ENCODE measurements at places on chromosomes 2 and 18.

- no peak for DNase-seq
Measured at GRCh38 chr2:145822892-145823534, 1303.1 kb upstream of the ZEB2 start.

DNA sequence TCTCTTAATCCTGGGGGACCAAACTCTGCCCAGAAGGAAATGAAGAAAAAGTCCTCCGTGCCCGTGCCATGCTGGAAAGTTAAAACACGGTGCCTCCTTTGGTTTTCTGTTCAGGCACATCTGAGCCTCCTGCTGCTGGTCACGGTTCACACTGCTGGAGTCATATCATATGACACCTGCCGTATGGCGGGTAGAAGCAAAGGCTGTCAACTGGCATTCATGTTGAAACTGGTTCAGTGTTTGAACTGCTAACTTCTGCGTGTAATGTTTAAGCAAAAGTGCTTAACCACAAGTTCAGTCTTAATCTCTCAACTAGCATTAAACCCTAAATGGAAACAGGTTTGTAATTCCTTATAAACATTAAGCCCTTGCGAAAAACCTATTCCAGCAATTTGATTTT, 3.1 kb downstream of the STK39 start:
- DNase-seq, result no peak

DNA sequence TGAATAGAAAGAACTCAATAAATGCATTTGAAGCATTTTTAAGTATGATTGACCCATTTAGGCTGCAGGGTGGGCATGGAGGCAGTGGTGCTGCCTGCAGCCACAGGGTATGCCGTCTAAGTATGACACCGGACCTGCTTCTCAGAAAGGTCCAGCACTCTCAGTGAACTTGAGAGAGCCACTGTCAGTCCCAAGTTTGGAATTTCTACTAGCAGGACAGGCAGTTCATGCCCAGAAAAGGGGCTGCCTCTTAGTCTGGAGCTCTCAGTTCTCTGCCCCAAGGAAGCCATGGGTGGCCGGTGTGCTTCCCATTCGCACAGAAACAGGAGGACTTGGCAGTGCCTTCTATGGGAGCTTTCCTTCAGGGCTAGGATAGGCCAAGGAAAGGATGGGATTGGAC, 24.0 kb upstream of the MYCN start:
- no peak for DNase-seq

DNA sequence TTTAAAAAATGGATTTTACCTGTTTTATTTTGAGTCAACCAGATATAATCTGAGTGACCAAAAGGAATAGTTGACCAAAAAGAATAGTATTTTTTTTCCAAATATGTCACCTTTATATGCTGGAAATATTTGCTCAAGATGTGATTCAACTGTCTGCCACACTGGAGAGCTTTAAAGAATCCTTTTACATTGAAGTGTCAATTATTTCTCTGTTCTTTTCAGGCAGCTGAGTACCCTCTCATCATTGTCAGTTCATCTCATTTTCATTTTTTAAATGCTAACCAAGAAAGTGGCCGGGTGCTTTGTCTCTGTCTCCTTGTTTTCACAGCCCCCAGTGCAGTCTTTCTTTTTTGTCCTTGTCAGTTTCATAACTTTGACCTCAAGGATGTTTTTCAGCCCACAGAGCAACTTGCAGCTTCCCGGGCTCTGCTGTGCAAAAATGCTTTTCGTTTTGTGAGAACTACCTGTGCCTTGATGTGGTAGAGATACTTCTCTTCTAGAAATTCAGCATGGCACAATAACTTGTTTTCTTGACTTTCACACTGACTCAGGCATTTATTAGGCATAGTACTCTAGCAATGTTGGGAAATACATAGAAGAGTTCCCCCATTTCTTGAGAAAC, 23.4 kb upstream of the CERS6 start:
- no peak for DNase-seq

Measured in activated naive CD8-positive, alpha-beta T cell treated with anti-CD3 and anti-CD28 coated beads, Interleukin-2, amount 10 ng/mL, durations not matched to agents 7 days and 5 days (primary cell).